ENCODE measurements at places on chromosomes 13 and 19.

GRCh38 chr19:35143231-35143715 lies at the start of gene FXYD7:
Gene FXYD7 (plus strand): TSS chr19:35143255. CDS start chr19:35143334, 79 bp downstream.
- no peak for DNase-seq

- DNase-seq = no peak
Observed at GRCh38 chr13:98214008-98214643, 37.1 kb upstream of the RNF113B start.

GRCh38 chr19:7858109-7858770 lies 15.9 kb downstream of the PRR36 start:
- DNase-seq = peak; percentile 62

DNA sequence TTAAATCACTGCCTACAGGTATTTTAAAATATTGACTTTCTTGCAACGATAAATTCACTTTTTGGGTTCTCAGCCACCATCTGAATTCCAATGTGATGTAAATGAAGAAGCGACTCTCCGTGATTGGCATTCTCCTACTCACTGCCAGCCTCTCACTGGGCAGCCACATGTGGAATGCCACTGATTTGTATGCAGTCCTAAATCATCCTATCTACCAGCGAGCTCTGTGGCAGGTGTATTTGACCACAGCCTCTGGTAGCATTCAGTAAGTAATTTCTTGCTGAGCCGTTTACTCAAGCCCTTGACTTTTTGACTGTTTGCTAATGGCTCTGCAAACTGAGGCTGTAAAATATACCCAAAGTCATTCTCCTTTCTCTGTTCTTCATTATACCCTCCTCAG lies 559.0 kb upstream of the SLC10A2 start:
- no peak for DNase-seq

GRCh38 chr13:90968166-90968904 lies 379.2 kb upstream of the MIR17HG start:
- DNase-seq = peak; percentile 2

DNA sequence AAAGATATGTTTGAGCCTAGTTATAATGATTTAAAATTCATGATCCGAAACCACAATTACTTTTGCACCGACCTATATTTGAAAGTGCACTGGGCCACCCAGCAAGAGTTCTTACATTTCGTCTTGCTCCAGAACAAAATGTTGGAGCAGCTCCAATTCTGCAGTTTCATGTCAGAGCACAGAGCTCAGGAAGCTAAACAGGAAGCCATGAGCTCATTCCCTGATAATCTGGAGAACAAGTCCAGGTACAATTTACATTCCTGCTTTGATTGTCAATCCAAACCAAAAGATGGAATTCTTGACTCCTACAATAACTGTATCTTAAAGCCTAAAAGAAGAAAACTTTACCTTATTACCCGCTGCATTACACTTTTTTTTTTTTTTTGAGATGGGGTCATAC lies 131.8 kb downstream of the KCTD12 start:
- DNase-seq = no peak

GRCh38 chr13:39904959-39905358 lies 249.5 kb downstream of the COG6 start:
- no peak for DNase-seq

DNA sequence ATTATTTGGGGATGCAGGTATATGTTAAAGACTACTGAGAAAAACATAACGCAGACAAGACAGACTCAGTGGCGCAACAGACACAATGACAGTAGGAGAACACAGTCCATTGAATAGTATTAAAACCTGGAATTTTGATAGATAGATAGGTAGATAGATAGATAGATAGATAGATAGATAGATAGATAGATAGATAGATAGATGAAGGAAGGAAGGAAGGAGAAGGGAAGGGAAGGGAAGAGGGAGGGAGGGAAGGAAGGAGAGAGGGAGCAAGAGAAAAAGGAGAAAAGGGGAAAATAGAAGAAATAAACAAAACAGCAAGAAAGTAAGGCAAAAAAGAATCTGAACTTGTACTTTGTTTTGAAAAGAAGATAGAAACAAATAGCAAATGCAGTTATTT lies 404.5 kb downstream of the FOXO1 start:
- no peak for DNase-seq

- DNase-seq = no peak
Observed at GRCh38 chr13:19818223-19818842, 35.6 kb upstream of the PSPC1 start.

- DNase-seq = no peak
Observed at GRCh38 chr13:41603917-41604316, 146.6 kb downstream of the RGCC start.

DNA sequence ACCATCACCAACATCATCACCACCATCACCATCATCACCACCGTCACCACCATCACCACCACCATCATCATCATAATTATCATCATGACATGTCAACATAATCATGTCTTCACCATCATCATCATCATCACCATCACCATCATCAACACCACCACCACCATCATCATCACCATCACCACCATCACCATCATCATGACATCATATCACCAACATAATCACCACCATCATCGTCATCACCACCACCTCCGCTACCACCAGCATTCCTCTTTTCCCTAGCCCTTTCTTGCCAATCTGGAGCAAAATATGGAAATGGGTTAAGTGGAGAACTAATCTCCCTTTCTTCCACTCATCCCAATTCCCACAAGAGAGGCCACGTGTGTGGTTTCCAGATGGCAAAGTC lies 1.1 kb upstream of the TTYH1 start:
- no peak for DNase-seq

DNA sequence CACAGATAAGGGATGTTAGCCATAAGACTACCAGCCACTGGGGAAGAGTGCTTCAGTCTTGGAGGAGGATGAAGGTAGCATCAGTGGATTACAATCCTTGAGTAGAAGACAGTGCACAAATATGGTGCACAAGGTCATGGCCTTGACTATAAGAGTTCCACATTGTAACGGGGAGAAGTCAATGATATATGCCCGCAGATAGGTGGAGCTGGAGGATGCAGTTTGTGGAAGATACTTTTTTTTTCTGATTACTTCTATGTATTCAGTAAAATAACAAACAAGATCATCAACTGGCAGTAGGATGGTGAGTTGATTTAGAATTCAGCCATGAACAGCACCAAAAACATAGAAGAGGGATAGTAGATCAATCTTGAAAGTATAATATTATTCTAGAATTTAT lies 926.8 kb upstream of the MIR17HG start:
- DNase-seq = no peak

GRCh38 chr19:16449330-16449961 lies 22.3 kb downstream of the EPS15L1 start:
- no peak for DNase-seq

- DNase-seq = no peak
Observed at GRCh38 chr13:104785952-104786351, 1719.7 kb upstream of the SLC10A2 start.

- DNase-seq = no peak
Observed at GRCh38 chr19:39166571-39167391, 30.0 kb upstream of the NCCRP1 start.

DNA sequence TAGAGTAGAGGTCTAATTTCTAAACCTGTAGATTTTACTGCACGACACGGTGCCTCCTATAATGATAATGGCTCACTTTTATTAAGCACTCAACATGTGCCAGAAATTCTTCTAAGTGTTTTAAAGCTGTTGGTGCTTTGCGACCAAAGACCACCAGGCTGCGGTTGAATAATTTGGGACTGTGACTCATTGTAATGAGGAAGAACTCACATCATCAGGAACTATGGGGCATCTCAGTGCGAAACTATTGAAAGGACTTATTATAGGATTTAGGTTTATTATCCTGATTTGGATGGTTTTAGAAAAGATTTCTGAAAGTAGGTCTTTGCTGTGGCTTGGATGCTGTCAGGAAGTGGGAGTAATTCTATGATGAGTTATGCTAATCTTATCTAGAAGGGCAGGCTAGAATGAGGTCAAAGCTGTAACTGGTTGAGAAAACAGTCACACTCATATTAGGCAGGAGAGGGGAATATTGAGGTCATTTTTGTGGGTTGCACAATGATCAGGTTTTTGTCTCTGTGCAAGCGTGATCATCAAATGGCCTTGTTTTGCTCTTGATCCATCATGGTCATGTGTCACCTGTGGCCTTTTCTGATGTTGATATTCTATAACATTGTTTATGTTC lies 266.8 kb downstream of the PCDH20 start:
- no peak for DNase-seq
